Hepatocyte (in vitro differentiated cells): ENCODE measurements at places on chromosomes 4 and X. TPM values are rescaled to one million over a fixed set of nuclear protein-coding genes. Genes with fewer than 3 reads are reported as not detected.

DNA sequence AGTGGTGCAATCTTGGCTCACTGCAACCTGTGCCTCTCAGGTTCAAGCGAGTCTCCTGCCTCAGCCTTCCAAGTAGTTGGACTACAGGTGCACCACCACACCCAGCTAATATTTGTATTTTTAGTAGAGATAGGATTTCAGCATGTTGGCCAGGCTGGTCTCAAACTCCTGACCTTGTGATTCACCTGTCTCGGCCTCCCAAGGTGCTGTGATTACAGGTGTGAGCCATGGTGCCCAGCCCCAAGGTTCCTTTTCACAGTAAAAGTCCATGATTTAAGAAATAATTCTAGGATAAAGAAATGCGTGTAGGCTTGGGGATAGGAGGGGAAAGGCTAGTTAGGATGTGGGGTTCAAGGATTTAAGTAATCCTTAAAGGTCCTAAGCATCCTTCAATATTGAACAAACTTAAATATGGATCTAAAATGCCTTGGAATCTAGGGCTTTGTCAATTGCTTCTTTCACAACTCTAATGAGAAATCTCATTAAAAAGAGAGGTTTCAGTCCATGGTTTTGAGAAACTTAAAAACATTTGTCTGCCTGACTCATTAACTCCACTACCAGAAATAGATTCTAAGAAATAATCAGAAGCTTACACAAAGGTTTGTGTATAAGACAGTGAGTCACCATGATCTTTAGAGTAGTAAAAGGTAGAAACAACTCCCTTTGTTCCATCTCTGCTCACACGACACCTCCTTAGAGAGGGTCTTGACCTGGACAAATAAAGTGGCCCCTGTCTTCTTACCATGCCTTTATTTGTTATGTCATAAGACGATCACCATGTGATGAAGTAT is 203.2 kb downstream of the PTTG2 start:
- no peaks in the 10 kb centered on the region for H3K27me3 ChIP-seq
- H3K4me3 ChIP-seq = no peak overlapping the region
- no peak for DNase-seq
- H3K27ac ChIP-seq = peak overlapping the region; percentile 77
- no peaks in the 10 kb centered on the region for H3K36me3 ChIP-seq

- peak; percentile 88 for DNase-seq
- no peak overlapping the region for H3K27ac ChIP-seq
- H3K4me1 ChIP-seq = no peaks in the 10 kb centered on the region
- no peaks in the 10 kb centered on the region for H3K27me3 ChIP-seq
Observed at GRCh38 chr4:2220016-2220630, 21.8 kb downstream of the HAUS3 start.

- DNase-seq = no peak
- no peak overlapping the region for H3K27ac ChIP-seq
Observed at GRCh38 chr4:127165971-127166370, 466.8 kb upstream of the INTU start.

DNA sequence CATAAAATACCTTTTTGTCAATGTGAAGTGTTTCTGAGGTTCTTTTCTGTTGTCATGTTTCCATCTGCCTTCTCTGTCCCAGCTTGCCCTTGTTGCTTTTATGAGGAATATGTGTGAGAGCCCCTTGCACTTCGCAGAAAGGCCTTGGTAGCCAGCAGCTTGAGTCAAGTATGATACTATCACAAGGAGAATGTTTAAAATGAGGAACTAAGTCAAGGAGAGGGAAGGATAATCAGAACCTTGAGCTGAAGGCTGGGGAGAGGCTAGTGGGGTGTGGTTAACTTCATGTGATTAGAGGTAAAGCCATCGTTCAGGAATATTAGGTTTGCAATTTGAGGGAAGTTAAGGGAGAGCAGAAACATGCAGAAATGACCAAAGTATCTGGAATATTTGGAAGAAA is 12.7 kb downstream of the PGK1 start:
- no peak for DNase-seq
- no peak overlapping the region for H3K27ac ChIP-seq
- H3K27me3 ChIP-seq = no peaks in the 10 kb centered on the region
- no peaks in the 10 kb centered on the region for H3K36me3 ChIP-seq
- no peak overlapping the region for H3K4me3 ChIP-seq

GRCh38 chr4:160251522-160252170 is 1148.8 kb downstream of the RAPGEF2 start:
- no peak for DNase-seq
- H3K36me3 ChIP-seq = no peaks in the 10 kb centered on the region
- no peaks in the 10 kb centered on the region for H3K27me3 ChIP-seq
- H3K27ac ChIP-seq = no peak overlapping the region
- no peaks in the 10 kb centered on the region for H3K4me1 ChIP-seq

GRCh38 chrX:39907964-39908661 is 189.6 kb downstream of the BCOR start:
- H3K27me3 ChIP-seq = no peaks in the 10 kb centered on the region
- peak overlapping the region; percentile 81 for H3K27ac ChIP-seq
- peaks cover 53% of the 10 kb centered on the region for H3K4me1 ChIP-seq
- no peak overlapping the region for H3K4me3 ChIP-seq
- no peaks in the 10 kb centered on the region for H3K36me3 ChIP-seq

DMD gene
- 27.8 and 30.7 TPM in 2 replicates for total RNA-seq

GRCh38 chrX:15059474-15059873 is 186.3 kb downstream of the MOSPD2 start:
- peak; percentile 8 for DNase-seq
- no peaks in the 10 kb centered on the region for H3K4me1 ChIP-seq
- no peak overlapping the region for H3K27ac ChIP-seq
- H3K36me3 ChIP-seq = no peaks in the 10 kb centered on the region
- H3K4me3 ChIP-seq = no peak overlapping the region

- no peaks in the 10 kb centered on the region for H3K27me3 ChIP-seq
- DNase-seq = no peak
- H3K4me1 ChIP-seq = no peaks in the 10 kb centered on the region
- H3K36me3 ChIP-seq = no peaks in the 10 kb centered on the region
- H3K4me3 ChIP-seq = no peak overlapping the region
- no peak overlapping the region for H3K27ac ChIP-seq
Observed at GRCh38 chr4:3612281-3612680, 80.1 kb upstream of the LRPAP1 start.

SOD3 gene
- 5.1 and 7.5 TPM in 2 replicates for total RNA-seq

HPF1 gene
- total RNA-seq = 19.7 and 29.0 TPM in 2 replicates

DNA sequence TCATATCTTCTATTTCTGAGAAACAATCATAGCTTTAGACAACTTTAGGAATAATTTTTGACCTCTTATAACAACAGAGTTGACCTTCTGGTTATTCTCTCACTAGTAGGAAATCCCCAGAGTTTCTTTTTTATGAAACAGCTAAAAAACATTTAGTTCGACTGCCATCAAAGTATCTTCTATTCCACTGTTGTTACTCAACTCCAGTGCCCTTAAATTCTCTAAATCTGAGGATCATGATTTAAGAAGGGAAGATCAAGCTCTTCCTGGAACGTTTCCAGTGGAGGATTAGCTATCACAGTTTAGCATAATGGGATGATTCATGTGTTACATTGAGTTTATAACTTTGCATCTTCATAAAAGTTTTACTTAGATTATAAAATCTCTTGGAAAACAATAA is 134.9 kb upstream of the VEGFC start:
- no peaks in the 10 kb centered on the region for H3K36me3 ChIP-seq
- no peak overlapping the region for H3K27ac ChIP-seq
- H3K4me1 ChIP-seq = no peaks in the 10 kb centered on the region
- DNase-seq = peak; percentile 23

- H3K27me3 ChIP-seq = no peaks in the 10 kb centered on the region
- no peaks in the 10 kb centered on the region for H3K36me3 ChIP-seq
- DNase-seq = no peak
- H3K4me3 ChIP-seq = no peak overlapping the region
Observed at GRCh38 chr4:80112236-80112635, 39.2 kb upstream of the ANTXR2 start.

MXRA5 gene
- total RNA-seq = 13.7 and 14.0 TPM in 2 replicates

- no peaks in the 10 kb centered on the region for H3K27me3 ChIP-seq
- DNase-seq = peak; percentile 36
- no peaks in the 10 kb centered on the region for H3K4me1 ChIP-seq
- H3K36me3 ChIP-seq = no peaks in the 10 kb centered on the region
- peak overlapping the region; percentile 73 for H3K27ac ChIP-seq
Observed at GRCh38 chrX:119410027-119410819, 11.1 kb downstream of the SLC25A43 start.

PCDH7 gene
- total RNA-seq = 48.7 and 59.9 TPM in 2 replicates

GRCh38 chrX:135429429-135429828 is 7.7 kb downstream of the SMIM10L2A start:
- no peak overlapping the region for H3K4me3 ChIP-seq
- H3K4me1 ChIP-seq = no peaks in the 10 kb centered on the region

DNA sequence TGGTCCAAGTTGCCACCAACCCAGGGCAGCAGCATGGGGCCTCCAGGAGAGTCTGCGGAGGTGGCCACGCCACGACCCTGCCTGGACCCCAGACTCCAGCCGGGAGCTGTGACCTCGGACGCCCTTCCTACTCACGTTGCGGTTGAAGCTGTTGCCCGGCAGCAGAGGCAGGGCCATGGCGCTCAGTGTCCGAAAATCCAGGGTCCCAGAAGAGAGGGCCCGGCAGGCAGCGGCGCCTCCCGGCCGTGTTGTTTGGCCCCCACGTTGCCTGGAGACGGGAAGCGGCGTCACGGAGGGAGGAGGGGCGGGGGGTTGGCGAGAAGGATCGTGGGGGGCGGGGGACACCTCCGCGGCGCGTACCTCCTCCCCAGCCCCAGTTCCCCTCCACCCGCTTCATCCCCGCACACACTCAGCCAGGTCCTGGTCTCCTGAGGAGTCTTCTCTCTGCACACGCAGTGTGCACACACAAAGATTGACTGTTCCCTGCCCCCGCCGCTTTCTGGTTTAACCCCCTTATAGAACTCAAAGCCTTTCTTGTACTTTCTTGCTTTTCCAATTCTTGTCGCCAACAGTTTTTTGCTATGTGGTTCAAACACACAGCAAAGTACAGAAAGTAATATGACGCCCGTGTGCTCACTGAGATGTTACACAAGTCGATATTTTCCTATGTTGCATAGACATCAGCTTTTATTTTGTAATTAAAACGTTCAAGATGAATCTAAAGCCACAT is at the start of gene EFHC2:
EFHC2 (minus strand) TSS at position 261 of the 730 bp plus-strand sequence; CDS start at position 177, 84 bp downstream.
- DNase-seq = peak; percentile 51
- H3K27me3 ChIP-seq = no peaks in the 10 kb centered on the region
- H3K36me3 ChIP-seq = no peaks in the 10 kb centered on the region
- H3K4me3 ChIP-seq = no peak within 1 kb of the TSS

- H3K4me1 ChIP-seq = peaks cover 3% of the 10 kb centered on the region
- H3K27ac ChIP-seq = no peak overlapping the region
- DNase-seq = no peak
- H3K36me3 ChIP-seq = no peaks in the 10 kb centered on the region
- H3K4me3 ChIP-seq = no peak overlapping the region
- no peaks in the 10 kb centered on the region for H3K27me3 ChIP-seq
Observed at GRCh38 chrX:69185141-69185540, 19.9 kb upstream of the PJA1 start.

DNA sequence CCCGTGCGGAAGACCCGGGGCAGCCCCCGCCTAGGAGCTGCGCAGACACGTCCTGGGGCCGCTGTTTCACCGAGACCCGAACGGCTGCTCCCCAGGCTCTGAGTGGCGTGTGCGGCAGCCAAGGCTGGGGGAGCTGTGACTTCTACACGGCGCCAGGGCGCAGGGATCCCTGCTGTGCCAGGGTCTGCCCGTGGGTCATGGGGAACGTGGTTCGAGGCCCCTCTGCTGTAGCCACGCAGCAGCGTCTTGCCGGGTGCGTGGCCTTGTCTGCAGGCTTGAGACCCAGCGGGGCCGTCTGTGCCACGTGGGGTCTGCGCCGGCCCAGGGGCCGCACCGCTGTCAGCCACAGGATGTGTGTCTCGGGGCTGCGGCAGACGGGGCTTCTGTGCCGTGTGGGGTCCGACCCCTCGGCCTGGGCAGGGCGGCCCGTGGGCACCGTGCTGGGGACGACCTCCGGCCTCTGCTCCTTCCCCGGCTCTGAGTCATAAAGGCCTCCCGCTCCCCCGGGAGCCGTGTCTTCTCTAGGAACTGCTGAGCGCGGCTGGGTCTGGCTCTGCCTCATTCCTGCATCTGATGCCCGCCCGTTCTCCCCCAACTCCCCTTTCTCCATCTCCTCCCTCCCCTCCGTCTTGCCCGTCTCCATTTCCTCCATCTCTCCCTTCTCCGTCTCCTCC is 12.7 kb upstream of the GTPBP6 start:
- H3K4me1 ChIP-seq = peaks cover 11% of the 10 kb centered on the region
- no peaks in the 10 kb centered on the region for H3K27me3 ChIP-seq
- peak; percentile 66 for DNase-seq
- H3K27ac ChIP-seq = no peak overlapping the region

GRCh38 chr4:40719008-40719623 is 30.6 kb upstream of the NSUN7 start:
- peak; percentile 79 for DNase-seq
- H3K4me3 ChIP-seq = no peak overlapping the region
- no peaks in the 10 kb centered on the region for H3K36me3 ChIP-seq
- no peaks in the 10 kb centered on the region for H3K27me3 ChIP-seq
- H3K4me1 ChIP-seq = peaks cover 3% of the 10 kb centered on the region

TTC29 gene
- 0.12 and 0.13 TPM in 2 replicates for total RNA-seq

DNA sequence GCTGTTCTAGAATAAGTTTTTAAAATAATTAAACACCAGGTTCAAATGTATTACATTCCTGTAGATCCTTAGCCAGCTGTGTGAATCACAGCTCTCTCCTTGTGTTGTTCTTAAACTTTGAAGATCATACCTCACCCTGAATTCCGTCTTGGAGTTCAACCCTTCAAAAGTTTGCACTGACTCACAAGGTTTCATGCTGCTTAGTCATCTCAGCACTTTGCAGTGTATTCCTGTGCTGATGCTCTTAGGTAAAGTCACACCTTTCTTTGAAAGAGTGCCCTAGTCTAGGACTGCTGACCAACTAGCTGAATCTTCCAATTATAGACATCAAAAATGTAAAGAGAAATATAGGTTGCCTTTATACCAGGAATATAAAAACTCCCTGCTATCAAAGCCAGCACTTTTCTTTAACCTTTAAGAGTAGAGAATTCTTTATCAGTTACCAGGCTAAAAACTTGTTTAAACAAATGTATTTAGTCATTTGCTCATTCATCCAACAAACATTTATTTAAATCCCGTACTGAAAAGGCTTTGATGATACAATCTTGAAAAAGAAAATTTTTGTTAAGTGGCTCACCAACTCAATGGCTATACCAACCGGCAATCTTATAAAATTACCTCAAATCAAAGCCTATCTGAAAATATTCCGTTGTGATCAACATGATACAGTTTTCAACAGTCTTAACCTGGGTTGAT is 169.7 kb downstream of the RAP1GDS1 start:
- no peaks in the 10 kb centered on the region for H3K4me1 ChIP-seq
- H3K27me3 ChIP-seq = no peaks in the 10 kb centered on the region
- peak; percentile 56 for DNase-seq
- no peaks in the 10 kb centered on the region for H3K36me3 ChIP-seq

DNA sequence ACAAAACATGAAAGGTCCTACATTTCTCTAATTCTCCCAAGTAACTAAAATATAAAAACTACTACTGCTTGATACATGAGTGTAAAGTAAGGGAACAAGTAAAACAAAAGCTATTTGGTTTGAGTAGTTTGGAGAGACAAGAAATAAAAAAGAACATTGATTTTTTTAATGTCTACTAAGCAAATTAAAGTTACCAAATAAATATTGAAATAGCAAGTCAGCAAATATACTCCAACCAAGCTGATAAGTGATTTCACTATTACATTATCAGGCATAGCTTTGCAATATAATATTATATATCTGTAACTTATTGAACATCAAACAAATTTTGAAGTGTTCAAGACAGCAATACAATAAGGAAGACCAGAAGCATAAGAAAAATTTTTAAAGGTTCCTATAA is 60.3 kb downstream of the LCORL start:
- H3K4me3 ChIP-seq = no peak overlapping the region
- no peak overlapping the region for H3K27ac ChIP-seq
- DNase-seq = no peak
- no peaks in the 10 kb centered on the region for H3K36me3 ChIP-seq
- H3K27me3 ChIP-seq = no peaks in the 10 kb centered on the region

PRPS1 gene
- total RNA-seq = 59.2 and 68.4 TPM in 2 replicates

GRCh38 chr4:111281219-111281618 is 658.3 kb upstream of the PITX2 start:
- H3K27ac ChIP-seq = no peak overlapping the region
- no peaks in the 10 kb centered on the region for H3K4me1 ChIP-seq
- H3K27me3 ChIP-seq = no peaks in the 10 kb centered on the region
- no peak for DNase-seq
